ENCODE measurements at places on chromosomes 12 and 14.

DNA sequence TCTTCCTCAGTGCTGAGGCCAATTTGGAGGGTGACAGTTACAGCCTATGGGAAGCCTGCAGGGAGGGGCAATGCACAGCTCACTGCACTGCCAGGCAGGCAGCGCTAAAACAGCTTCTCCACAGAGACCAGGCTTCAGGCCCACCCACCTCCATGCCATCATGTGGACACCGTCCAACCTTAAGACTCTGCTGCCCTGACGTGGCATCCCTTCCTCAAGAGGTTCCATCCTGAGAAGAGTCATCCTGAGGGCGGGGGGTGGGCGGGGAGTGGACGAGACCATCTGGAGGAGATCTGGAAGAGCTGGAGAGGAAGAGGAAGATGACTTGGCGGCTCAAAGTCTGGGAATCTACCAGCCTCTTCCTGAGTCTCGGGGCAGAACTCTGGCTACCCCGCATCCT, 8.4 kb upstream of the ACVRL1 start:
- peak; percentile 73 for DNase-seq

DNA sequence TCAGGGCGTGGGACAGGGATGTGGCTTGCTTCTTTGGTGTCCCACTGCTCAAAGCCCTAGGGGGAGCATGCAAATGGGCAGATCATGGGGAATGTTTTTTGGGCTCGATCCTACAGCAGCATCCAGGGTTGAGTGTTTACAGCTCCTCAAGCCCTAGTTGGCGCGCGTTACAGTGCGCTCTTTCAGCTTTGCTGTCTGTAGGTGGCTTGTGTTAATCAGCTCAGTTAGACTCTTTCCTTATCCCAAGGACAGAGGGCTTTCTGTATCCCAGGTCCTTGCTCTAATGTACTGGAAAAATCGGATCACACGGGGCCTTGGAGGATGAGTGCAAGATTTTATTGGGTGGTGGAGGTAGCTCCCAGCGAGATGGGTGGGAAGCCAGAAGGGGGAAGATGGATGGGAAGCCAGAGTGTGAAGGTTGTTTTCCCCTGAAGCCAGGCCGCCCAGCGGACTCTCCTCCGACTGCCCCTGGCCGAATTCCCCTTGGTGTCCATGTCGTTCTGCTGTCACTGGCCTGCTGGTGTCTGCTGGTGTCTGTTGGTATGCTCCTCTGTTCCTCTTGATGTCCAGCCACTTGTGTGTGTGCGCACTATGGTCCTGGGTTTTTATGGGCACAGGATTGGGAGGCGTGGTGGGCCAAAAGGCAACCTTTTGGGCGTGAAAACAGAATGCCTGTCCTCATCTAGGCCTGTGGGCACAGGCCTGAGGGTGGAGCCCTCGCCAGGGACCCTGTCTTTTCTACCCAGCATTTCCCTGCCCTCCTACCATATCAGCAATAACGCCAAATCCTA, 10.7 kb upstream of the TXNRD1 start:
- no peak for DNase-seq

DNA sequence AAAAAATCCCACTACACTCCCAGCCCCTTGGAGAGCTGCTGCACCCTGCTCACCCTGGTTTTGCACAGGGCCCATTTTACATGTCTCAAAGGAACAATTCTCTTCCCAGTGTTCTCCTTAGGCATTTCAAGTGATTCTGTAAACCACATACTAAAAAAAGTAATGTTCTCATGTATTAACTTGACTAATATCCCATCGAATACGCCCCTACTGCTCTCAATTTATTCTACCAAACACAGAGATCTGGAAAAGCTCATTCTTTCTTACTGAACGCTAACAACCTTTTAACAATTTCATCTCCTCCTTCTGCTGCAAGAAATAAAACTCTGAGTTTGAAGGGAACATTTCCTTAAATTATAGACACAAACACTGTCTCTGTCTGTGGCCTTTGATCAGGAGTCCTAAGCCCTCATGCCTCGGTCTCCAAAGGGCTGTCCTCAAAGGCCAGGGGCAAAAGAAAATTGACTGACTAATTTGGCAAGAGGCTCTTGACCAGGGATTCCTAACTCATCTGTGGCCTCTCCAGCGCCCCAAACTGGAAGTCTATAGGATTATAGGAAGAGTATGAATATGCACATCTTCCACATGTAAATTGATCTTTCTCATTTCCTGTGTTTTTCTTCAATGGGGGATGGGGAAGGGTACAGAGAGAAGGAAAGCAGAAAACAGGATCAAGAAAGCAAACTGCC, 17.1 kb upstream of the TSPAN11 start:
- peak; percentile 75 for DNase-seq

DNA sequence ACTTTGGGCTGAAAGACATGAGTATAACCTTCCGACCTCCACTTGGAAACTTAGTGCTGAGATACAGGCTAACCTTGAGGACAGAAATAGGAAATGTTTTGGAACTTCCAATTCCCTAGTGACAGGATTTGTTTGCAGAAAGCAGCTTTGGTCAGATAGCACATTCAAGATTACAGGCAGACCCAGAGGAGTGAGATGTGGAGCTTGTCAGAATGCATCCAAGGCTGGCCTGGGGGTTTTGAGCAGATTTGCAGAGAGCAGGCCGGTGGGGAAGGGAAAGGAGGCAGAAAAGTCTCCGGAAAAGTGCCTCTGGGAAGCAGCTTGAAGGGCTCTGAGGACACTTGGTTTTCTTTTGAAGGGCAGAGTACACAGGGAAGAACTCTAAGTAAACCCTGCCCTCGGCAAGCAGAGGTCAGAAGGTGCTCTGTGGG, 180.3 kb downstream of the ETV6 start:
- DNase-seq: no peak

DNA sequence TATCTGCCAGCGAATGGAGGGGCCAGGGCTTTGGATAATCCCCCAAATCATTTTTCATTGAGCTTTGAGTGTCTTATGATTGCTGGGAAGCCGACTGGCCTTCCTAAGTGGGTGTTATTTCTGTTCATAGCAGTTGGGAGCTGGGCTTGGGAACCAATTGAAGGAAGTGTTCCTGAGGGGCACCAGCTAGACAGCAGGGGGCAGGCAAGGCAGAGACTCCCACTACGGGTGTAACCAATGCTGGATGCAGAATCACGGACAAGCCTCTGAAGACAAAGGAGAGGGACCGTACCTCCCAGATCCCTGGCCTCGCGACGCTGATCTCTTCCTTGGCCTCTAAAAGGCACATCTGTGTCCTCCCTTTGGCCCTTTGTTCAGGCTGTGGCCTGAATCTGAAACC, 149.0 kb upstream of the PRMT8 start:
- peak; percentile 40 for DNase-seq

DNA sequence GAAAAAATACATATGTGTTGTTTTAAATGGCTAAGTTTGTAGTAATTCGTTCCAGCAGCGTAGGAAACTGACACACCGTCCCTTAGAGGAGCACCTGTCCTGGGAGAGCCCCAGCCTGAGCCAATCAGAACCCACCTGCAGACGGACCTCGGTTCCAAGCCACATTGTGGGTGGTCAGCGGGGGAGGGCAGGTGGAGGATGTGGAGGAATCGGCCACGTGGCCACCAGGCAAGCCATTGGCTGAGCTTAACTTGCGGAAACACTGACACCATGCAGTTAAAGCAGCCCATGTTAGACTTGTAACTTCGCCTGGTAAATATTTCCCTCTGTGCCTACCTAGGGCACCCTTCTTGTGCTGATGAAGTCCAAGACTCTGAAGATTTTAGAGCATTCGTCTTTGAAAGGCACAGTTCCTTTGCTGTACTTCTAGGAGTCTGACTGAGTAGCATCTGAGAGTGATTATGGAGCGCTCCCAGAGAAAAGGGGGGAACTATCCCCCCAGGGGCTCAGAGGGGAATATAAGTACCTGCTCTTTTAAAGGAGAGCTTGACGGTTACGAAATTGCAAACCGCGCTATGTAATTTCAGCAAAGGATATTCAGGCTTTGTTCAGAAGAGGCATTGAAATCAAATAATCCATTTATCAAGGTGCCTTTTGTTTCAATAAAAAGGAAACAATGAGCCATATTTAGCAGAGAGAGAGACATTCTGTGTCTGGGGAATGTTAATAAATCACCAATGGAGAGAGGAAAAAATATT, 135.7 kb downstream of the TMEM132C start:
- DNase-seq: no peak

GRCh38 chr12:62332598-62332997, 72.4 kb downstream of the USP15 start:
- DNase-seq: no peak

GRCh38 chr12:53506450-53506785, 866 bp downstream of the NPFF start:
- no peak for DNase-seq

DNA sequence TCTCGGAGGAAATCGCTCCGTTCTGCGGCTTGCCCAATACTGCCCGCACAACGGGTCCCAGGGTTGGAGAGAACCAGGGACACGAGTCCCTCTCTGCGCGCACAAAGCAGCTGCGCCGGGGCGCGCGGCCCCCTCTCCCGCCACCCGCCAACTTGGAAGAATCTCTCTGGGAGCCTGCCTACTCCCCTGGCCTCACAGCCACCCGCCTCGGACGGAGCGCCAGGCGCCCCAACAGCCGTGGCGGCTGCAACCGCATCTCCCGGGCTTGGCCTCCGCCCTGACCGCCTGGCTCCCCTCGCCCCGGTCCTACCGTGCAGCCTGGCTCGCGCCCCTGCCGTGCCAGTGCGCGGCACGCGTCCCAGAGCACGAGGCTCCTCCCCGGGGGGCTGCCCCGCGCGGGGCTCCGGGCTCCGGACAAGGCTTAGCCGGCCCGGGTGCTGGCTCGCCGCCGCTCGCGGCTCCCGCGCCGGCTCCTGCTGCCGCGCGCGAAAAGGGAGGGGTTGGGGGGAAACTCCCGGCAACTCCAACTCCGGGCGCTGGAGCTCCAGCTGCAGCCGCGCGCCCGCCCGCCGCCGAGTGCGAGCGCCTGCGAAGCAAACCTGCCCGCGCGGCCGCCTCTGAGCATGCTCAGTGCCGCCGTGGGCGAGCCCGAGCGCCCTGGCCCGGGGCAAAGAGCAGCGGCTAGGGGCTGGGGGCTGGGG, at the start of gene STXBP6:
Gene STXBP6, minus strand, starts transcription at position 580 of the 701 bp plus-strand sequence. CDS start 75,329 bp downstream, outside the sequence.
- peak; percentile 64 for DNase-seq

GRCh38 chr12:32117316-32117715, 10.7 kb downstream of the BICD1 start:
- DNase-seq: peak; percentile 57

DNA sequence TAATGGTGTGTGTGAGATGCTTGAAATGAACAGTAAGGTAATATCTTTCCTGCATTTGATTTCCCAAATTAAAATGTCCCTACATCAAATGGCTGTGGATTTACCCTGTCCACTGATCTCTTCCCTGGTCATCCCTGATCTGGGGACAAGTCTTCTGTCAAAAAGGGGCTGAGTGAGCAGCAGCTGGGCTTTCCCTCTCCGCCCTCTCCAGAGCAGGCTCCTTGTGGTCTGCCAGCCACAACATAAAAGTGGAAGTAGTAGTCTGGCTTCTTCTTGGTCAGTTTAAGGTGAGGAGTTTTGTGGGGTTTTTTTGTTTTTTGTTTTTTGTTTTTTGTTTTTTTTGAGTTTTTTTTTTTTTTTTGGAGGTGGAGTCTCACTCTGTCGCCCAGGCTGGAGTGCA, 25.2 kb upstream of the PLXNC1 start:
- no peak for DNase-seq

GRCh38 chr12:70052476-70052875, 190.8 kb upstream of the CNOT2 start:
- DNase-seq: peak; percentile 11

GRCh38 chr14:45267071-45267470, 14.1 kb upstream of the MIS18BP1 start:
- DNase-seq: peak; percentile 10

DNA sequence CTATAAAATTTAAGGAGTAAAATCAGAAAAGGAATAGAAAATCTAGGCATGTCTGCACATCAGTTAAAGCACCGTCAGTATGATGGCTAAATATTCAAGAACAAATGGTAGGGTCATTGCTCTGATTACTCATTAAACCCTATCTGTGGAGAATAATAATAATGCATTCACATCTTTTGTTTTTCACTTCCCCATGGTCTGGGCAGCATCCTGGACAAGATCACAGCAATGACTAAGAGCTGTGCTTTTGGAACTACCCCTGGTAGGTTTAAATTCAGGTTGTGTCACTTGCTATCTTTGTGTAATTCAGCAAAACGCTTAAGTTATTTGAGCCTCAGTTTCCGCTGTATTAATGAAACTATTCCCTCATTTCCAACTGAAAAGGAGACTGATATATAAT, 33.1 kb downstream of the C12orf42 start:
- DNase-seq: no peak

DNA sequence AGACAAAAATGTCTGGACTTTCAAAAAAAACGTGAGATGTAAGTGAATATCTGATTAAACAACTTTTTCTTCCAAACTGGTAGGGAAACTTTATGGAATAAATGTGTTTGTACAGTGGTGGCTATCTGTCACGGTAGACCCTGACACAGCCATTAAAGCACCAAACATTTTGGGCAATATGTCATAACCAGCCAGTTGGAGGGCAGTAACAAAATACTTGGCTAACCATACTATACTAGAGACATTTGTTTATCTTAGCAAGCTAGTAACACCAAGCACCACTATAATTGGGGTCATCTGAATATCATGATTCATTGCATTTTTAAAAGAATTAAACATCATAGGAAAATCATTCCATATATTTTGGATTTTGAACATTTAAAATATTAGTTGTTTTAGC, 6.0 kb upstream of the MYF6 start:
- DNase-seq: no peak

DNA sequence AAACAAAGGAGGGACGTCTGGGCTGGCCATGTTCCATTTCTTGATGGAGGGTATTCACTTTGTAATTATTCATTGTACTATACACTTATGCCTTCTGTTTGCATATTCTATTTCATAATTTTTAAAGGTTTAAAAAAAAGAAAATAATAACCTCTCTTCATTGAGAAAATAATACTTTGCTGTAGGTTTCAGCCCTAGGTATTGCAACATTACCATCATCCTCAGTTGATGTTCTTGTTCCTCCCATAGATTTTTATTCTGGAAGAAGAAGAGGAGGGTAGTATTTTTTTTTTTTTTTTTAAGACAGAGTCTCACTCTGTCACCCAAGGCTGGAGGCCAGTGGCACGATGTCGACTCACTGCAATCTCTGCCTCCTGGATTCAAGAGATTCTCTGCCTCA, 54.7 kb downstream of the PHLDA1 start:
- no peak for DNase-seq

GRCh38 chr14:93715279-93715927, 72.9 kb downstream of the PRIMA1 start:
- DNase-seq: no peak

DNA sequence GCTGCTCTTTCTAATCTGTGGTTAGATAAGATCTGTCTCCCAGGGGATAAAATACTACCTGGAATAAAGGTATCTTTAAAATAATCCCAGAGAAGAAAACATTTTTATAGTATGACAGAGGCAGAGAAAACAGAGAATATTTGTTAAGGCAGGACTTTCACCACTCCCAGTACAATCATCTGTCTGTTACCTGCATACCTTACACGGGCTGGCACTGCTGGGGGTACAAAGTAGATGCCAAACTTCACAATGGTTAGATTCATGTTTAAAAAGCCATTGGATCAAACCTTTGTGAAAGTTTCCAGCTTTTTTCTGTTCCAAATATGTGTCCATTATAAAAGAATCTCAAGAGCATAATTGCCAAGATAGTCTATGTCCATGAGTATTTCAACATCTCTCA, 273.6 kb upstream of the BTG1 start:
- no peak for DNase-seq

- no peak for DNase-seq
These were observed 19.4 kb downstream of the BEGAIN start for GRCh38 chr14:100567877-100568163.
